NCI-H1436 (cell line): ENCODE measurements at places on chromosomes 3 and 15.

GRCh38 chr3:108311797-108312196 lies 15.4 kb downstream of the HHLA2 start:
- DNase-seq, result no peak

- peak; percentile 20 for DNase-seq
These were observed 852.0 kb downstream of the FHIT start for GRCh38 chr3:60399292-60399691.

DNA sequence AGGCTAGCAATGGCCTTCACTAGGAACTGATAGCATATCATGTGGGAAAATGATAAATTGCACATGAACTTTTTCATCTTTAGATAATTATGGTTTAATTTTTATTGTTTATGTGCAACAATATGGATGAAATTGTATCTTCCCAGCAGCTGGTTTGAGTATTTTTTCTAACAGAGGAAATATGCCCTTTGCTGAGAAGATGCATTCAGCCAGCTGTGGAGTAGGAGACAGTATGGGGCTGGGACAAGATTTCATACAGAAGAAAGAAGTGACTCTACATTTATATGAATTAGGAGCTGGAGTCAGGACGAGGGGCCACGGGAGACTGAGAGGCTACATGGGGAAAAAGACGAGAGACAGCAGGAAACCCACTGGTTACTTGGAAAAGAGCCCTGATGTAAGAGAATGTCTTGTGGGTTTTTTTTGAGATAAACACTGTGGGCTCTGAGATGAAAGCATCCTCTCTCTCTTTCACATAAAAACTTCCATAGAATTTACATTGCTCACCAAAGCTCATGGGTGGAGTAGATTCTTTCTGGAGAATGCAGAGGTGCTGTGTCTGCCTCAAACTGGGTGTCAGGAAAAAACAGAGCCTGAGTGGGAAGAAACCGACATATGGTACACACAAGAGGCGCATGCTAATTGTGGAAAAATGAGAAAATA lies 115.2 kb upstream of the PDZRN3 start:
- DNase-seq, result no peak

- no peak for DNase-seq
These were observed 314.8 kb upstream of the CTDSPL start for GRCh38 chr3:37546876-37547275.

- DNase-seq, result no peak
These were observed 51.2 kb downstream of the NEK11 start for GRCh38 chr3:131077904-131078303.

GRCh38 chr3:58681863-58682262 lies 15.3 kb upstream of the FAM3D start:
- DNase-seq, result no peak

GRCh38 chr15:90710436-90711027 lies 6.6 kb upstream of the BLM start:
- no peak for DNase-seq

- DNase-seq, result no peak
These were observed 76.1 kb downstream of the ARNT2 start for GRCh38 chr15:80480171-80480811.

DNA sequence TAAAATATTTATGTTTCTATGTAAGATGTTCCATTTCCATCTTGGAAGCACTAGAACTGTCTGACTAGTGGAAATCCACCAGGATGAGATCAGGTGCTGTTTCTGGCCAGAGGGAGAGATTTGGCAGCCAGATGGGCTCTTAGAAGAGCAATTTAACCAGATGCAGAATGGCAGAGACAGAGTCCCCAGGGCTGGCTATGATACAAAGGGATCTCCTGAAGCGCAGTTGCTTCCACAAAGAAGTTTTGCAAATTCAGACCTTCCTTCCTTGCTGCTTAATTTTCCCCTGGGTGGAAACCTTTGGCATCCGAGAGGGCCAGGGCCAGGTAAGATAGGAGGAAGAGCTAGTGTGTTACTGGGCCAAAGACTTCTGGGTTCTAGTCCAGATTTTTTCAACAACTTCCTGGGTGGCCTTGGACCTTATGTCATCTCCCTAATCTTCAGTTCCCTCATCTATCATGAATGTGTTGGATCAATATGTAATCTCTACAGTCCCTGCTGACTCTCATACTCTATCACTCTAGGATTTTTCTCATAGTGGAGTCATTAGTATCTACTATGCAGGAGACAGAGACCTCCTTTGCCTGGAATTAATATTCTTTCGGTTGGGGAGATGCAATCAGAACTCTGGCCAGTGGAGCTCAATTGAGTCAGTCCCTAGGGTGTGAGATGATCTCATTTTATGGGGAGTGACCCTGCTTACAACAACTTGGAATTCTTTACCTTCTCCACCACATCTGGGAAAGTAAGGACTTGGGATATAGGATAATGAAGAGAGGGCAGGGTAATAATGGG lies 41.1 kb upstream of the NDUFB4 start:
- DNase-seq, result no peak

- DNase-seq, result no peak
These were observed 144.1 kb upstream of the PRICKLE2 start for GRCh38 chr3:64369390-64369789.

- no peak for DNase-seq
These were observed 97.0 kb downstream of the HHLA2 start for GRCh38 chr3:108393128-108393900.

DNA sequence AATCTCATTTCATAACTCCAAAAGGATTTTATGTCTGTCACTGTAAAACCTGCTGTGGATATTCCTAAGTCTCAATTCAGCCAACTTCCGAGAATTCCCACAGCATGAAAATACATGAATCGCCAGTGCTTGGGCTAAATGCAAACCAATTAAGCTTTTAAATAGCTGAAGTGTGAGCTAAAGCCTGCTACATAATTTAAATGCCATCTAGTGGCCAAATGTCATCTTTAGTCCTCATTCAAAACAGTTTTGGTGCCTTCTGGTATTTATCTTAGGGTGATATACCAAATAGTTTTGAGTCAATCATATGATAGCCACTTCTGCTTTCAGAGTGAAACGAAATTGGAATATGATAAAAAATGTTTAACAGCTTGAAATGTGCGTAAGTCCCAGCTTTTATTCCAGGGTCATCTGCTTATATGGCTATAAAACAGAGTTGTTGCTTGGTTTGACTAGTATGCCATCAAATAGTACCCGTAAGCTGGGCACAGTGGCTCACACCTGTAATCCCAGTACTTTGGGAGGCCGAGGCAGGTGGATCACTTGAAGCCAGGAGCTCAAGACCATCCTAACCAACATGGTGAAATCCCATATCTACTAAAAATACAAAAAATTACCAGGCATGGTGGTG lies 41.8 kb upstream of the CCNL1 start:
- peak; percentile 18 for DNase-seq

GRCh38 chr15:100570735-100571313 lies 31.2 kb downstream of the LINS1 start:
- no peak for DNase-seq

- DNase-seq, result no peak
These were observed 7.9 kb downstream of the FAH start for GRCh38 chr15:80160570-80161156.

- peak; percentile 48 for DNase-seq
These were observed 26.3 kb downstream of the DPH6 start for GRCh38 chr15:35519541-35520149.

DNA sequence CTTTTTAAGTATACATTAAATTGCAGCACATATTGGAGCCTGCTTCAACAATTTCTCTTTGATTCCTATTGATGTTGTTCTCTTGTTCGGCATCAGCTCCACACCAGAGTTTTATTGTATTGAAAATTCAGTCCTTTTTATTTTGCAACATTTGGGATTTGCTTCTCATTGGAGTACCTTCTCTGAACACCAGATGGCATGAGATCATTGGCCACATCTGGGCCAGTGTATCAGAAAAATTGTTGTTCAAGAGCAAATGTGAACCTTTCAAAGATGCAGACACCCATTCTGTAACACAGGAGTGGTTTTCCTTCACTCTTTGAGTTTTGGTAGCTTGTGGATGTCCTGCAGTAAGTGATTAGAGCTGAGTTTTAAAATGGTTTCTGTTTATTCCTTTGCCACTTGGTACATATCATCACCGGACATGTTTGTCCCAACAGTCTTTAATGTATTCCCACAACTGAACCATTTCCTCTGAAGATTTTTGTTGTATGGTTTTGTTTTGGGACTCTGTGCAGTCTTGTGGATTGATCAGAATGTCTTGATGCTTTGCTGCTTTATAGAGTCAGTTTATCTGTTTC lies 96.1 kb downstream of the MCTP2 start:
- DNase-seq, result peak; percentile 34

- no peak for DNase-seq
These were observed 11.7 kb downstream of the MRPS22 start for GRCh38 chr3:139355476-139355875.

DNA sequence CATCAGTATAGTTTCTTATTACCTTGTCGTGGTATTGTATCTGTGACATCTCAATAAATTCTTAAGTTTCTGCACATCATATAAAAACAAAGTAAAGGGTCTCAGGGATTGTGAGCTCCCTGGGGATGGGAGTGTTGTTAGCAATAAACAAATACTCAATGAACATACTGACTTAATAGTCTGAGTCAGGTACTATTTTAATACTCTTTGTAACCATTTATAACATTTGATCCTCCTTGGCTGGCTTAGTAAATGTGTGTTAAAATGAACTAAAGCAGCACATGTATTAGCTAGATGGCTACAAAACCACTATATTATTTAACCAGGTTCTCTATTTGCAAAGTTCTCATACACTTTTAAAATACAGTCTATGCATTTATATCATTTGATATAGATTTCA lies 1.8 kb downstream of the ICE2 start:
- no peak for DNase-seq

DNA sequence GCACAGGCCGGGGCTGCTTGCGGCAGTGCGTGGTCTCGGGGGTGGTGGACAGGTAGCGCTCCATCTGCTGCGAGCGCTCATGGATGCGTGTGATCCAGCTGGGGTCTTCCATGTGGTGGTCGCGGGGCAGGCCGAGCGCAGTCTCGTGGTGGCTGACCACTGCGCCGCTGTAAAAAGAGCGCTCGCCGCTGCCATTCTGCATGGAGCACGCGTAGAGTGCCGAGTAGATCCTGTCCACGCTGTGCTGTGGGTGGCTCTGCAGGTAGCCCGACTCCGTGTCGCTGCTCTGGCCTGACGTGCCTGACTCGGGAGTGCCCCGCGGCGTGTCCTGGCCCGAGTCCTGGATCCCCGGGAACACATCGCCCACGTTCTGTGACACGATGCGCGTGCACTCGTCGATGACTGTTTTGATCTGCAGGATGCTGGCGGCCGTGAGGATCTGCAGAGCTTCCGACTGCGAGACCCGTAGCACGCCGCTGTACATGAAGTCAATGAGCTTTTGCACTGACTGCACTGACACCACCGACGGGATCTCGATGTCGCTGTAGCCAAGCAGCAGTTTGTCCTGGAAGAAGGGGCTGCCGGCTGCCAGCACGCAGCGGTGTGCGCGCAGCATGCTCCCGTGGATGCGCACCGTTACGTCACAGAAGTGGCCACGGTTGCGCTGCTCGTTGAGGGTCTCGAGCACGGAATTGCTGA lies 57.4 kb downstream of the TIGIT start:
- DNase-seq, result no peak

- no peak for DNase-seq
These were observed 3.7 kb downstream of the SENP7 start for GRCh38 chr3:101509281-101509680.
